ENCODE measurements at places on chromosomes 1 and 21.

DNA sequence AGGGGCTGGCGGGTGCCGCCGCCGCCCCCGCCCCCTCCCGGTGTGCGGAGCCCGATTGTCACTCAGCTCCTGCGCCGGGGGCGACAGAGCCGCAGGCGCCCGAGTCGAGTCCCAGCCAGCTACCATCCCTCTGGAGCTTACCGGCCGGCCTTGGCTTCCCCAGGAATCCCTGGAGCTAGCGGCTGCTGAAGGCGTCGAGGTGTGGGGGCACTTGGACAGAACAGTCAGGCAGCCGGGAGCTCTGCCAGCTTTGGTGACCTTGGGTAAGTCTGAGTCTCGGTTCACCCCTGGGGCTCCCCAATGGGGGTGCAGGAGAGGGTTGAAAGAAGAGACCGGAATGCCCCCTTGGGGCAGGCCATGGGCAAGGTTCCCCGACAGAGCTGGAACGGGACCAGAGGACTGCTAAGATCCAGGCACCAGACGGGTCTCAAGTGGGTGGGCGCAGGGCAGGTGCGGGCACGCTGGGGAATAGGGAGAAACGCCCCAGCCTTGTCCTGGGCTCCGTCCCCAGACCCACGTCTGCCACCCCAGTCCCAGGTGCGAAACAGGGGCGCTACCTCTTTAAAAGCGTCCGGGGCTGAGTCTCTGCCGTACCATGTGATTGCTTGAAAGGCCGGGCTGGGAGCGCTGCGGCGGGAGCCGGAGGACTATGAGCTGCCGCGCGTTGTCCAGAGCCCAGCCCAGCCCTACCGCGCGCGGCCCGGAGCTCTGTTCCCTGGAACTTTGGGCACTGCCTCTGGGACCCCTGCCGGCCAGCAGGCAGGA, at the start of gene ADORA1:
ADORA1 (plus strand) TSS at position 61 of the 765 bp plus-strand sequence. CDS start 1,116 bp downstream, outside the sequence.
- no peak for DNase-seq

GRCh38 chr1:219882096-219882495, 46.3 kb downstream of the SLC30A10 start:
- no peak for DNase-seq

DNA sequence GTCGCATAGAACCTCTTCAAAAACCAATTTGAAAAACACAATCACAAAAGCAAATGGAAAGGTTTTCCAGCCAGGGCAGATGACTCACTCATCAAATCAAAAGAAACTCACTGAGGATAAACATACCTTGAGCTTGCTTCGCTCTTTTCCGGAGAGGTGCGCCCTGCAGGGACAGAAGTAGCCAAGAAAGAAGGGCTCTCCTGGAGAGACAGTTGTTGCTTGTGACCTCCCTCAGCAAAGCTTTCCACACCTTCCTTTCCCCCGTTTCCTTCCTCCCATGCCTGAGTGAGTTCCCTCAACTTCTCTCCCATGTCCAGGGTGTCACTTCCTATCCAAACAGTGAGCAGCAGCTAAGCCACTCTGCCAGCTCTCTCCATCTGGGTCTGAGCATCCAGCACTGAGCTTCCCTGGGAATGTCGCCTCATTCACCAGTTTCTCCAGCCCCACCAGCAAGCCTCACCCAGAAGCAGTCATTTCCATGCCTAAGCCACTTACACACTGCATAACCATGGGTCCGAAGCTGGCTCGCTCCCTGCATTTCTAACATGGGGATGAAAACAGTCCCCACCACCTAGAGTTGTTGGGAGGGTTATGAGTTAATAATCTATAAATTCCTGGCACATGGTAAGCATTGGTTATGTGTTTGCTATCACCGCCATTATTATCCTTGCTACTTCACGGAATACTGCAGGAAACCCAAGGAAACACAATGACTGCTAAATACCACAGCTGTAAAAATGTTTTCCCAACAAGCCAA, 75.0 kb downstream of the PTPN14 start:
- no peak for DNase-seq

DNA sequence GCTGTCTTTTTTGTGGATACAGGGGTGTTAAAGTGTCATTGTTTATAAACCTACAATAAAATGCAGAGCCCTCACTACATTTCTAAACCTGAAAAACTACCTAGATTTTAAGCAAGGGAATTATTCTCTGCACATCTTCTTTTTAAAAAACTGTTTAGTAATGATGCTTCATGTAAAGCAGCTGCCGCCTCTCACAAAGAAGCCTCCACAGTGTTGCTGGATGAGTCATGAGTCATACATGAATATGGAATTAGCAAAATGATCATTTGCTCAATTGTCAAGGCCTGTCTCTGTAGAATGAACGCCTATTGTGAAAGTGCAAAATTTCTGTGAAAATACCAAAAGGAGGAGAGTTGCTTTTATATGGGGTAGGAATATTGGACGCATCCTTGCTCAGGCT, 259.5 kb upstream of the CHRM3 start:
- no peak for DNase-seq

DNA sequence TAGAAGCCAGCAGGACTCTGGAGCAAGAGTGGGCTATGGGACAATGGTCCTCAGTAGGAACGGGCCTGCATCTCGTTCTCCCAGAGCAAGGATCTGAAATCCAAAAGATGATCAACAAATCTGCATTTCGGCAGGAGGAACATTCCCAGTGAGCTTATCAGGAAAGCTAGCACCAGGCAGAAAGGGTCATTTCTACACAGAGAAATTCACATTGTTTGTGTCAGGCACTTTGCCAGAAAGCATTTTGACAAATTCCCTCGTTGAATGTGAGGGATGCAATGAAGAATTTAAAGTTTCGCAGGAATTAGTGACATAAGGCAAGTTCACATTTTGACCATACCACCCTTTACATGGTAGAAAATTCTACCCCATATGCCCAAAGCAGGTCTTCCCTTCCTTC, 31.6 kb upstream of the ETS2 start:
- DNase-seq, result no peak
